ENCODE measurements at places on chromosomes 12 and 14.

DNA sequence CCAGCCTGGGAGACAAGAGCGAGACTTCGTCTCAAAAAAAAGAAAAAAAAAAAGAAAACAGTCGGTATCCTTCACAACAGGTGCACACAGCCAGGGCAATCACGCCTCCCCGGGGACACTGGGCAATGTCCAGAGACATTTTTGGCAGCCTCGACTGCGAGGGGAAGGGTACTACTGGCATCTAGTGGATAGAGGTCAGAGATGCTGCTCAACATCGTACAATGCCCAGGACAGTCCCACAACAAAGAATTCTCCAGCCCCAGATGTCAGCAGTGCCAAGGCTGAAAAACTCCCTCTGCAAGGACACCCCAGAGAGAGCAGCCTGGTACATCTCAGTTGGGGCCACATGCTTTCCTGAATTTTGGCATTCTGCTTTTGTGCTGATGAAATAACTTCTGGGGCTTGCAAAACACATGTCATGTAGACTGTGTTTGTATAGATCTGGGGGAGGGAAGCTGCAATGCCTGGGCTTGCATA lies 21.5 kb downstream of the ALDH2 start:
- DNase-seq = no peak

GRCh38 chr12:11888029-11888428 lies 182.7 kb upstream of the BCL2L14 start:
- no peak for DNase-seq

DNA sequence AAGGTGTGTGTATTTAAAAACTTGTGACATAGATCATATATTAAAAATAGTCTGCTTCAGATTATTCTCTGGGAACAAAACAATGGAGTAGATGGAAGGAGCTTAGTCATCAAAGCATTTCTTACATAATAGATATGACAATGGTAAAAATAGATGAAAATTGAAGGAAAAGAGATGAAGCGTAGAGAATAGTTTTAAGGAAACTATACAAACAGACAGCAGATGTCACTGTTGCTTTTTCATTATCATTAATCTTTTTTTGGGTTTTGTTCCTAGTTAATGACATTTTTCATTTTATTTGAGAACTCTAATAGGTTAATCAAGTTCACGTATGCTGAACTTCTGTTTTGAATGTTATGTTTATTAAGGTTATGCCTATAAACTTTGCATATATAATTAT lies 149.2 kb upstream of the FBXO33 start:
- DNase-seq = no peak

- DNase-seq = no peak
Observed at GRCh38 chr12:52633383-52633782, 15.0 kb upstream of the KRT73 start.

DNA sequence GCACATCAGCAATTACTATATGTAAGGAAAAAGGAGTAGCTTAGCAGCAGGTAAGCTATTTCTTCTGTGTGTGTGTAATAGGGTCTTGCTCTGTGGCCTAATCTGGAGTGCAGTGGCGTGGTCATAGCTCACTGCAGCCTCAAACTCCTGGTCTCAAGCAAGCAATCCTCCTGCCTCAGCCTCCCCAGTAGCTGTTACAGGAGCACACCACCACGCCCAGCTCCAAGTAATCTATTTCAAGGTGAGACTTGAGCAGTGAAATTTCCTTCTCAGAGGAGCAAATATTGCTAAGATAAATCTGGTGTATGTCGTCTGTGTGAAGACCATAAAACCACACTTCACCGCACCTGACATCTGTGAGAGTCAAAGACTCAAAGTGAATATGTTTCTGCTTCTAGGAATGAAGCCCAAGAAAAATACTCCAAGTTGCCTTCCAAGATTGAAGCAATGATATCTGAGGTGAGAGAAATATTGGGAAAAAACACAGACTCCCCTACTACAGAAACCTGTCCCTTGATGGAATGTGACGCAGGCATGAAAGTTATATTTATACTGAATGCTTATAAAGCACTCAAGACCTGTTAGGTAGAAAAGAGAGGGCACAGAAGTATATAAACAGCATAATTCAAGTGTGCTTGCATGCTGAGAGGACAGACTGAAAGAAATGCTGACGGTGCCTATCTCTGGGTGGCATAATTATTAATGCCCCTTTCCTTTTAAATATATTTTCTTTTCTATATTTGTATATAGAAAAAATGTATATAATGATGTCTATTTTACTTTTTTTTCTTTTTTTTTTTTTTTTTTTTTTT lies 2.5 kb upstream of the SELPLG start:
- DNase-seq = no peak

DNA sequence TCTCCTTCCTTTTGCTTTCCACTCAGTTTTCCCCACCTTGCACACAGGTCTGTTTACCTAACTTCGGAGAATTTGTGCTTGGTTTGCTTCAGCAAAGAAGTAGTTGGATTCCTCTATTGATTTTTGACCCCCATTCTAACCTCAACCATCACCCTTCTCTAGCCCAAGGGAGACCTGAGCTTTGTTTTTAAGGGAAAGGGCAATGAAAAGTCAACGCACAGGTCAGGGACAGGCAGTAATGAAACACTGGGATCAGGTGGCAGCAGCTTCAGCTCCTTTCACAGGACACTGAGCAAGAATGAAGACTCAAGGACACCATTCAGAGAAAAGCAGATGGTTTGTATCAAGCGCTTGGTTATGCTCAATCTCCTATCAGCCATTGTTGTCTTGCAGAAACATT lies 46.9 kb upstream of the KRR1 start:
- no peak for DNase-seq

DNA sequence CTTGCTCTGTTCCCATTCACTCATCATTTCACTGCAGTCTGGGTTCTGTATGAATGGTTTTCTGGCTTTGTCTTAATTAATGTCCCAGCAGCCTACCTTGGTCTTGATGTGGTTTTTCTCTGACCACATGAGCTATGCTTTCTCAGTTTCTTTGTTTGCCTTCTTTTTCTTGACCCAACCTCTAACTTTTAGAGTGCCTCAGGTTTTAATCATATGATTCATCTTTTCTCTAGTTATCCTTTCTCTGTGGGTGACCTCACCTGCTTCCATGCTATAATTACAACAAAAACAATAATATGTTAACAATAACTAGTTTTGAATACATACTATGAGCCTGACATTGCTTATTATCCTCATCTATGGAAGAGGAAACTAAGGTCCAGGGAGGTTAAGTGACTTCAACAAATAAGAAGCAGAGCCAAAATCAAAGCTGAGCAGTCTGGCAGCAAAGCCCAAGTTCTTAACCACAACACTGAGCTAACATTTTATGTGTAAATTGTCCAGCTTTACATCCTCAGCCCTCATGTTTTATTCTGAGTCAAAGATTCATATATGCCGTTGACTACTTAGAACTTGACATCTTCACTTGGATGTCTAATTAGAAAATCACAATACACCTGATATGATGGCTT lies 4.7 kb upstream of the EPYC start:
- DNase-seq = no peak

DNA sequence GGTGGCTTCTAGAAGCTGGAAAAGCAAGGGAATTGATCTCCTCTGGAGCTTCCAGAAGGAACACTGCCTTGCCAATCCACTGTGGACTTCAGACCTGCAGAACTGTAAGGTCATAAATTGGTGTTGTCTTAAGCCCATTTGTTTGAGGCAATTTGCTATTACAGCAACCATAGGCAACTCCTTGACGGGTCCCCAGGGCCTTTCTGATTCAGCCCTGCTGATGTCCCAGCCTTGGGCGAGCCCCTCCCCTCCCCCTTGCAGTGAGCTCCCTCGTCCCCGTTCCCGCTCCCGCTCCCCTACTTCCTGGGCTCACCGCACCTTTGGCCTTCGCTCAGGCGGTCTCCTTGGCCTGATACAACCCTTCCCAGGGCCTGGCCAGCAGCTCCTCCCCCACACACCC lies 18.9 kb upstream of the DIO3 start:
- no peak for DNase-seq

DNA sequence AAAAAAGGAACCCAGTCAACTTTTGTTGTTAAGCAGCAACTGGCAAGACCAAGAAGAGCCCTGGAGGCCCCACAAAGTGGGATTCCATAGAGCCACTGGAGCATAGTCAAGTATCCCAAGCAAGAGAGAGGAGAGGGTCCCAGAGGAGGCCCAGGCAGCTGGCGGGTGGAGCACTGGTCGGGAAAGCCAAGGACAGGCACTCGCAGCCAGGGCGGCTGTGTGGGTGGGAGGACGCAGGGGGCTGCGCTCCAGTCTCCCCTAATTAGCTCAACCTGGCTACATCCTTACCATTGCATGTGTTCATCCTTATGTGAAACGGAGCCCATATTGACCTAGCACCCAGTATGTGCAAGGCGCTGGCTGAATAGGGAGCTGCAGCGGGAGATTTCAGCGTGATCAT lies 18.3 kb upstream of the ZFP36L1 start:
- no peak for DNase-seq

DNA sequence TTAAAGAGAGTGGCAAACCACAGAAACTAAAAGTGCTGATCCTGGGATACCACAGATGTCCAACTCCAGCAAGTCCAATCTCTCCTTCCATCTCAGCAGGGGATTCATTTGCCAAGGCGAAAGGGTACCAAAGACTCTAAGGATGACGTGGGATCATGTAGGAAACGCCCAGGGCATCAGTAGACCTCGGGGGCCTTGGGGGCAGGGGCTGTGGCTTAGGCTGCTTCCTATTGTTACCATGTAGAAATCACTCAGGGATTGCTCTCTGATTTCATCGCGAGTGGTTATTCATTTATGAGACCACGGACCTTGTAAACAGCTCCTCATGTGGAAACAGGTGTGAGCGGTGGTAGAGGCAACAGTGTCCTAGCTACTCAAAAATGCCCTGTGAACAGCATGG lies 149.3 kb upstream of the FKBP4 start:
- DNase-seq = no peak

GRCh38 chr12:104775731-104776231 lies 182.3 kb downstream of the SLC41A2 start:
- DNase-seq = no peak

DNA sequence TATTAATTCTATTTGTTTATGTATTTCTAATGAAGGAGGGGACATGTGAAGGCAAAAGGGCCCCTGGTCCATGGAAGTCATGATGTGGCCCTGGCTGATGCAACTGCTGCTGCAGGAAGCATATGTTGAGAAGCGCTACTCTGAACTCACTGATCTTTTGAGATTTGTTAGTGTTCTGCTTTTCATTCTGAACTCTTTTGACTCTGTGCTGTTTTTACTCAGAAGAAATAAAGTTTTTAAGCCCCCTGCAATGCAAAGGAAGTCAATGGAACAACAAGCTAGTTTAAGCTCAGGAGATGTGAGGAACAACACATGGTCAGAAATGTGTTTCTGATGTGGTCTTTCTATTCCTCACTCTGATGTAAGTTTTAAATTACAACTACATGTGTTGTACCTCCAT lies 88.9 kb upstream of the BTG1 start:
- DNase-seq = no peak

- DNase-seq = no peak
Observed at GRCh38 chr12:84704856-84705255, 207.7 kb downstream of the SLC6A15 start.

DNA sequence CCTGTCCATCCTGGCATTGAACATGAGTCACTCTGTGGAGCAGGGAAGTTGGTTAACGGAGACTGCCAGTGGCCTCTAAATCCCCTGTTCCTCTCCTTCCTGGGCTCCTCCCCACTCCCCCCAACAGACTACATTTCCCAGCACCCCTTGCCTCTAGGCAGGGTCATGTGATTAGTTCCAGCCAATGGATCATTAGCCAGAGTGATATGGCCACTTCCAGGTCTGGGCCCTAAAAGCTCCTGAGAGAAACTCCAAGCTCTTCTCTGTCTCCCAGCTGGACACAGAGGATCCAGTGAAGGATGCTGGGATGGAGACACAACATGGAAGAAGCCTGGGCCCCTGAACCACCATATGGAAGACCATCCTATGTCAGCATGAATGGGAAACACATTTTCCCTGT lies 54.4 kb upstream of the RFLNA start:
- DNase-seq = no peak

- DNase-seq = no peak
Observed at GRCh38 chr14:91369628-91370445, 47.8 kb downstream of the CCDC88C start.

Measured in amygdala (tissue), 56 donors.